ENCODE measurements at places on chromosomes 2 and 18.

DNA sequence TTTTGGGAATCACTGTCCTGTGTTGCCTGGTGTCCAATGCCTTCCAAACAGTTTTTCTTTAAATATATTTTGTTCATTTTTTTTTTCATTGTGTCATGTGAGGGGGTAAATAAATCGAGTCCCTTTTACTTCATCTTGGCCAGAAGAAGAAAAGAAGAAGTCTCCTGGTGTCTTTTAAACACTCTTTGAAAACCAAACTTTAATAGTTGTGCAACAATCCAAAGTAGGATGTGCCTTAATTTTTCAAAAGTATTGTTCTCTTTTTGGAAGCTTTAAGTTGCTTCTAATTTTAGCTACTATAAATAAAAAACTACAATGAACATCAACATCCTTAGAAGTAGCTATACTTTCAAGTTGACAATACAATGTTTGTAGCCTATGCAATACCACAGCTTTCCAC lies 154.9 kb downstream of the ATAD2B start:
- no peak for DNase-seq

- no peak for DNase-seq
Observed at GRCh38 chr18:60794802-60795201, 422.2 kb upstream of the MC4R start.

DNA sequence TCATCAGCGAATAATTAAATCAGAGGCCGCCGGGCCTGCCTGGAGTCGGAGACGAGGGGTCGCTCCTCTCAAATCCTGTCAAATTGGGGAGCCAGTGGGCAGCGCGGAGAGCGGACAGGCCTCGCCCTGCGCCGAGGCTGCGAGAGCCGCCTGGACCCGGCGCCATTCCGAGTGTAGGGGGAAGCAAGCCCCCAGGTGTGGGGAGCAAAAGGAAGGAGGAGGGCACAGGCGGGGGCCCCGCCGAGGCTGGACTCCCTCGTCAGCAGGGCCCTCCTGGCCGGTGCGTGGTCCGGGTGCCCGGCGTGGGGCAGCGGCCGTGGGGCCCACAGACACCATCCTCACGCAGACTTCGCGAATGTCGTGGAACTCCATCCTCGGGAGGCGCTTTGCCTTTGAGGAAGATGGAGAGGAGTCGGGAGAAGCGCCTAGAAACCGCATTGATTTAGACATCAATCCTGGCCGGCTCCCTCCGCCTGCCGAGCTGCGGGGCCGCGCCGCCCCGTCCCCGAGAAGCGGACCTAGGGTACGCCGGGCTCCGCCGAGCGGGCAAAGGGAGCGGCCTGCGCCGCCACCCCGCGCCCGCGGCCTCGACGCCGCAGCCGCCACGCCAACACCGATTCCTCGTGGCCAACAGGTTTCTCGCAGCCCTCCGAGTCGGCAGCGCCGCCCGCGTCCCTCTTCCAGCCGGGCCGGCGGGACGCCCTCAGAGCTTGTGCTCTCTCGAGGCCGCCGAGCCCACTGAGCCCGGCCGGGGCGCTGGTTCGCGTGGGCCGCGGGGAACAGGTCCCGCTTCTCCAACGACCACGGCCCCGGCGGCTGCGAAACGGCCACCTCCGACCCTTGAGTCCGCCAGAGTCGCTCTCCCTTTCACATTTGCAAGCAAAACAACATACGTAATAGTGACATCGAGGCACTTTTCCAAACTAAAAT lies 6.7 kb upstream of the ONECUT2 start:
- DNase-seq, result no peak

DNA sequence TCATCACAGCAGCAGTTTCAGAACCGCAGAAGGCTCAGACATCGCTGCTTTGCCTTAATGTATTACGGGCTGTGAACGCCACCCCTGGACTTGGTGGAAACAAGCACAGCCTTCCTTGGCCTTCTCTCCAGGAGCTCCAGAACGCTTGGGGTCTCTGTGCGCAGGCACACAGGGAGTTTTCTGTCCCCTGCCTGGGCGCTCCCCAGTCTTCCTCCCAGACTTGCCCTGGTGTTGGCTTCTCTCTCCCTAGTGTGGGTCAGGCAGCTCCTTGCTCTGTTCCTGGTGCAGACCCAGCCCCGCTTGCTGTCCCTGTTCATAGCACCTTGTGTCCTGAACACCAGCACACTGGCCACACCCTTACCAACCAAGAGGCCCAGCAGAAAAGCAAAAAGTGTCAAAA lies 103.6 kb downstream of the FAM210A start:
- DNase-seq, result no peak

- DNase-seq, result no peak
Observed at GRCh38 chr2:218474527-218474926, 55.6 kb downstream of the VIL1 start.

DNA sequence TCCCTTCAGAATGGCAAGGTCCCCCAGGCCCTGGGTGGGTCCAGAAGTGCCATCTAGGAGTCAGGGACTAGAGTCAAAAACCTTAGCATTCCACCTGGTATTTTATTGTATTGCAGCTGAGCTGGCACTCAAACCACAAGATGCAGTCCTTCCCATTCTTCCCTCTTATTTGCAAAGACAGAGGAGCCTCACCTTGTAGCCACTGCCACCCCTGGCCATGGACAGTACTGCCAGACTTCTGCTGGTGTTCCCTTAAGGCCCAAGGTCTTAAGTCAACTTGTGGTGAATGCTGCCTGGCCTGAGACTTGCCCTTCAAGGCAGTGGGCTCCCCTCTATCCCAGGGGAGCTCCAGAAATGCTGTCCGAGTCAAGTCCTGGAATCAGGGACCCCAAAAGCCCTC lies 6.9 kb downstream of the UGT1A10 start:
- DNase-seq, result no peak

- DNase-seq, result no peak
Observed at GRCh38 chr2:184004948-184005672, 593.2 kb upstream of the ZNF804A start.

DNA sequence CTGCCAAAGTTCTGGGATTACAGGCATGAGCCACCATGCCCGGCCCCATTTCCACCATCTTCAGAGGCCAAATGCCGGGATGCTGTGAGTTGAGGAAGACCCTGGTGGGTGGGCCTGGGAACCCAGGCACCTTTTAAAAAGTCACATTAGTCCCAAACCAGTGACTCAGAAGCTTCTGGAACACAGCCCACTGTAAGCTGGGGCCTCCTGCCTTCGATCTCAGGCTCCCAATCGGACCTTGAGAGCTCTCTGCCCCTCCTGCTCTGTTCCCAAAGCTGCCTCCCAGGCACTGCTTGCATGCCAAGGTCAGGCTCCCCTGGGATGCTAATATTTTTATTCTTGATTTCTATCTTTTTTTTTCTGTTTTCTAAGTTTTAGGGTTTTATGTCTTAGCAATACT lies 4.2 kb downstream of the ADCY3 start:
- DNase-seq, result no peak

DNA sequence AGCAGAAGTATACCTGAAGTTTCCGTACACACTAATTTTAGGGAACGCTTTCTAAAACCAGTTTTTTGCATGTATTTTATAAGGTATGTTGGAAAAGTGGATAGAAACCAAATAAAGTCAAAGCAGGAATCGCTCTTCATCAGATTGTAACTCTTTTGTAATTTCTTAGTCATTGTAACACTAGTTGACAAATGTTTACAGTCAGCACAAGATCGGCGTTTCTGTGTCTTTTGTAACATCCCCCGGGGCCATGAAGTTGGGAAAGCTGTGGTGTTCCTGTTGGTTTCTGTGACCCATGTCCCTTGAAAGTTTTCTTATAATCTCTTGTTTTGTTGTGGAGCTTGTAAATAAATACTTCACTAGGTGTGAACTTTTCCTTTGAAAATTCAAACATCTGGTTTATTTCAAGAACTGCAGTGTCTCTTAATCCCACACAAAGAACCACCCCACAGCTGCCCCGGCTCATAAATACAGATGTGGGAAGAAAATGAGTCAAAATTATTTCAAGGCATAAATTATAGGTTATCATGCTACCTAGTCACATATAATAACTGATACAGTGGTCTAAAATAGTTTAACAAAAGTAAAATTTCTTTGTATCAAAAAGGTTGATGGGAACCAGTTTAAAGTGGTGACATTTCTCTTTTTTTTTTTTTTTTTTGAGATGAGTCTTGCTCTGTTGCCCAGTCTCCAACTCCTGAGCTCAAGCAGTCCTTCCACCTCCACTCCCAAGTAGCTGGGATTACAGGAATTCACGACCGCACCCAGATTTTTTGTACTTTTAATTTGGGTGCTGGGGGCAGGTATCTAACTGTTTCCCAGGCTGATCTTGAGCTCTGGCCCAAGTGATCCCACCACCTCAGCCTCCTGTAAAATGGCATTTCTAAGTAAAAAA lies 751 bp upstream of the NMI start:
- DNase-seq, result no peak

DNA sequence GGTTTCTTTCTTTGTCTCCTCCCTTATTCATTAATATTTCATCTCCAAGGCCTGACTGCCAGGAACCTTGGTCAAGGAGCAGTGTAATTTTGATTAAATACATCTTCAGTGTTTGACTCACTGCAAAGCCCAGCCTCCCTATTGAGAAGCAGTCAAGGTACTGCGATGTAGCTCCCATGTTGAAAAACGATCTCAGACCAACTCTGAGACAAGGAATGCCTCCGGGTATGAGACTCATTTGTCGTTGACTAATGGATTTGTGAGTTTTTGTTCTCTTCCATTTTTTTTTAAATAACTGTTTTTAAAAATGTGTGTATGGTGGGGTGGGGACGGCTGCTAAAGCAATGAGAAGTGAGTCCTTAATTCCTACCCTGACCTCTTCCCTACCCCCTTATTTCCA lies 361.6 kb downstream of the SOX11 start:
- DNase-seq, result no peak

GRCh38 chr2:82792316-82792715 lies 1666.8 kb downstream of the SUCLG1 start:
- no peak for DNase-seq

GRCh38 chr2:45119855-45120254 lies 110.6 kb upstream of the SIX2 start:
- DNase-seq, result no peak
